Inflammatory macrophage treated with lipopolysaccharide for 4 hours (primary cell): ENCODE measurements at places on chromosomes 1 and 21.

- no peak for DNase-seq
Observed at GRCh38 chr1:205751036-205751651, 1.2 kb upstream of the NUCKS1 start.

DNA sequence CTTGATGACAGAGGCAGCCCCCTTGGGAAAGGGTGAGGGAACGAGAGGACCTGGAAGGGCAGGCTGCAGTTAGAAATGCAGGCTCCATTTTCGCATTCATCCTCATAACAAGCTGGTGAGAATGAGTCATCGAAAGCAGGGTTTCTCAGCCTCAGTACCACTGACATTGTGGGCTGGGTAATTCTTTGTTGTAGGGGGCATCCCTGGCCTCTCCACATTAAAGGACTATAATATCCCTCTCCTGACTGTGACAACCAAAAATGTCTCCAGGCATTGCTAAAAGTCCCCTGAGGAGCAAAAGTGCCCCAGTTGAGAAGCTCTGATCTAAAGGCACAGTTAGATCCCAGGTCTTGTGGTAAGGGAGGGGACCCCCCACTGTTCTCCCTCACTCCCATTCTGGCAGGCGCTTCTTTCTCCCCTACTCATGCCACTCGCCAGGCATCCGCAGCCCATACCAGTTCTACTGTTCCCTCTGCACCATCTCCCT lies 20.4 kb downstream of the KCNN3 start:
- DNase-seq: no peak

GRCh38 chr1:161313554-161314200 lies 504 bp upstream of the SDHC start:
- DNase-seq: no peak

DNA sequence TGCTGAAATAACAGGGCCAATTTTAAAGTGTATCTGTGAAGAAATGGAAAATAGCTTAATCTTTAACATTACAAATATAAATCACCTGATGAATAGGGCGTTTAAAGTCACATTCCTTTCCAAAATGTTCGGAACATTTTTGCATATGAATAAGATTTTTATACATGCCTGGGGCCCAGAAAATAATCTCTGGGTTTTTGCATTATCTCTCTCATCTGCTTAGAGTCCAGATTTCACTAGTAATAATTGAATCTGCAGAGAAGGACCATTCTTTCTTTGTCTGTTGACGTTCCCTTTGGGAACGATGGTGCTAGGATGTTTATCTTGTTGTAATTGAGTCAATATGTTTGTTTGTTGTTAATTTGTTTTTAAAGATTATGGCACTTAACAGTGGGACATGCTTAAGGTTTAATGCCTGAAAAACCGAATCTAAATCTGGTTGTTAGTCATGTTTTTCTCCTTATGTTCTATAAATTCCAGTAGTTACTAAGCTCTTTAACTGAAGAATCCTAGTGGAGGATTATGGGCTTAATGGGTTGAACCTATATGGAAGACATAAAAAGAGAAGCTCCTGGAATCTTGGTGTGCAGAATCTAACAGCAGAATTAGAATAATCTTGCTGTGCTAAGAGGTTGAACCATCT lies 140.6 kb downstream of the VPS13D start:
- no peak for DNase-seq

- no peak for DNase-seq
Observed at GRCh38 chr1:200861937-200862647, 10.7 kb upstream of the GPR25 start.

GRCh38 chr1:24003331-24003972 lies 23.3 kb upstream of the SRSF10 start:
- no peak for DNase-seq

DNA sequence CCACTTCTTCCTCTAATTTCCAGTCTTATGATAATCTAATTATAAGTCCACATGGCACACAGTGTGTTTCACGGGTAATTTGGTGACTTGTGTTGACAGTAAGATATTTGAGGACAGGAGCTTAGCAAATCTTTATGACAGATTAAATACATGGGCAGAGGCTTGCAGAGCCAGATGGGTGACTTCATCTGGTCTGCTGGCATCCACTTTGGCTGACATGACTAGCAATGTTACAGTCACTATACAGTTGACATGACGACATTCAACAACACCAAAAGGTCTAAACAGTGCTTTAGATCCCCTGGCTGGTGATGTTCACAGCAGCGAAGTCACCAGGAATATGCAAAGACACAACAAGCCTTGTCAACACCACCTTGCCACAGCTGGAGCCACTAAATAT lies 147.2 kb downstream of the ETS2 start:
- no peak for DNase-seq

DNA sequence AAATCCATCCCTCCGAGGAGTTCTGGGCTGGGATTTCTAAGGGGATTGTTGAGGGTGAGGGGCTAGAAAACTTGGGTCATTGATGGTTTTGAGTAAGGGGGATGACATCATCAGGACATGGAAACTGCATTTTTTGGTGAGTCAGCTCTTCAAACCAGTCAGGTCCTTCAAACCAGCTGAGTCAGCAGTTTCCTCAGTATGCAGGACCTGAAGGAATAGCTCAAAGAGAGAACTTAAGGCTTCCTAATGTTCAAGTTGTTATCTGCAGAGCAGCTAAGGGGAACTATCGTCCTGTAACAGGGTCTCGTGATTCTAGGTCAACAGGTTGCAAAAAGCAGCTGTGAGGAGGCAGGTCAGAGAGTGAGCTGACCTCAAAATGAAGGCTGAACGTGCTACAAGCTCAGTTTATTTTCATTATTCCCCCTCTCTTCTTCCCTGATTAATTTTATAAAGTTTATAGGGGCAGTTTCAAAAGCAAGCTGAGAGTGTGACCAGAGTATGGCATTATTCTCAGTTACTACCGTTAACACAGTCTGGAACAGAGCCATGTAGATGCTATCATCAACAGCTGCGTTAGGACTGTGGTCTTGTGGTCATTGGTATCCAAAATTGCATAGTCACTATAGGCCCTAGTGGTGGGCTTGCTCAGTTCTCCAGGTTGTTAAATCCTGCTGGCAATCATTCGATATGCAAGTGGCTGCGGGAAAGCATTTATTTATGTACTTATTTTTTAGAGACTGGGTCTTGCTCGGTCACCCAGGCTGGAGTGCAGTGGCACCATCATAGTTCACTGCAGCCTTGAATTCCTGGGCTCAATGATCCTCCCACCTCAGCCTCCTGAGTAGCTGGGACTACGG lies 10.7 kb upstream of the SDC3 start:
- DNase-seq: peak; percentile 79

DNA sequence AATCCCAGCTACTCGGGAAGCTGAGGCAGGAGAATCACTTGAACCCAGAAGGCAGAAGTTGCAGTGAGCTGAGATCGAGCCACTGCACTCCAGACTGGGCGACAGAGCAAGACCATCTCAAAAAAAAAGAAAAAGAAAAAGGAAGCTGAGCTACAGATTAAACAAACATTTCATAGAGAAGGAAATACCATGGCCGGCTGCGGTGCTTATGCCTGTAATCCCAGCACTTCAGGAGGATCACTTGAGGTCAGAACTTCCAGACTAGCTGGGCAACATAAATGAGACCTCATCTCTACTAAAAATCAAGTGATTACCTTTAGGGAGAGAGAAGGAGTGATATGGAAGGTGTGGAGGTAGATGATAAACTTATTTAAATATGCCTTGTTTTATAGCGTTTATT lies 14.0 kb upstream of the CFAP126 start:
- no peak for DNase-seq

GRCh38 chr1:206518206-206518605 lies 10.9 kb downstream of the RASSF5 start:
- no peak for DNase-seq

DNA sequence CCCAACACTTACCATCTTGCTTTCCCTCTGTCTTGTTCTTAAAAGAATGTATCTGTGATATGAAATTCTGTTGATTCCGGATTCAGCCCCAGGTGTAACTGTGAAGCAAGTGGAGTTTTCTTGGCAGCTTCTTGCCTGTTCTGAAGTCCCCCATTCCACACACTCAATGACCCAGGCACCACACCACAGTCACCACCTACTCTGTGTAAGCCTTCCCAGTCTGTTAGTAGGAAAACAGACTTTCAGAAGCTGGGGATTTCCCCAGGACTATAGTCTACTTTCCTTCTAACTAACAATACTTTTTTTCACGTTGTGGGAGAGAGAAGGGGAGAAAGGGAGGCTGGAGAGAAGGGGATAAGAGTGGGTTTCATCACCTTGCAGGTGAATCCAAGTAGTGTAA lies 299.1 kb upstream of the PROX1 start:
- DNase-seq: no peak

DNA sequence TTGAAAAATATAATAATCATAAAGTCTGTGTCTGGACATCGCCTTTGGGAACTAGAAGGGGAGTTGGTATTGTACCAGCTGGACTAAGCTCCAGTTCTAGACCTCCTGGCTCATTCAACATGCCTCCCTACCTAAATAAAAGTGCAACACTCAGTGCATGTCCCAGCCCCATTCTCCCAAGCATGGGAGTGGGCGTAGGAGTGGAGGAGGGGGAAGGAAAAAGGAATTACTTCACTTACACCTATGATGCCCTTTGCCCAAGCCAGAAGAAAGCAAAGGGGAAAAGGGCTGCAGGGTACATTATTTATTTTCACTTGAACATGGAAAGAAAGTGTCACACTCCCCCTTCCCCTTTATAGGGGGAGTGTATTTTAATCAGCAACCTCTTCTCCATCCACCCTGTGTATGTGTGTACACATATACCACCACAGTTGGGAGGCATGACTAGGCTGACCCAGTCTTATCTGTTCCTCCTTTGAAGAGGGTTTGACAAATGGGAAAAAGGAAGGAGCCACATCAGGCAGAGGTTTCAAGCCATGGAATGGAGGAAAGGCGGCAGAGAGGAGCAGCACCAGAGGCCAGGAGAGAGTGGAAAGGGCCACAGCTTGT lies 3.2 kb downstream of the NIT1 start:
- DNase-seq: peak; percentile 47

GRCh38 chr1:84122780-84123382 lies 21.2 kb upstream of the PRKACB start:
- DNase-seq: peak; percentile 61

- DNase-seq: no peak
Observed at GRCh38 chr1:168300626-168301025, 19.9 kb downstream of the TBX19 start.

GRCh38 chr1:244918421-244919319 lies 54.3 kb upstream of the HNRNPU start:
- DNase-seq: peak; percentile 11

DNA sequence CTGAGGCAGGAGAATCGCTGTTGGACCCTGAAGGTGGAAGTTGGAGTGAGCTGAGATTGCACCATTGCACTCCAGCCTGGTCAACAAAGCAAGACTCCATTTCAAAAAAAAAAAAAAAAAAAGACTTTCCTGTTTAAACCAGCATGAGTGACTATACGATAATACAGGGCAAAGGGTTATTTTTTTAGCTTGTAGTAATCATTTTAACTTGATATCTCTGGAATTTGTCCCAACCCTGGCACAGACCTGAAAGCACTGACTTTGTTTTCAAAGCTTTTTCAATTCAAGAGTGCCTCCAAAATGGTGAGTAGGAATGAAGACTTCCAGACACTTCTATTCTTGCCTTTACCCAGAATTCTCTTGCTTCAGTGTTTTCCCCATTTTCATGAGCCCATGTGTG lies 4.4 kb upstream of the TMCO2 start:
- DNase-seq: peak; percentile 5

GRCh38 chr21:41121785-41122415 lies 46.1 kb upstream of the BACE2 start:
- DNase-seq: peak; percentile 67

- peak; percentile 43 for DNase-seq
Observed at GRCh38 chr1:7454052-7454815, 316.9 kb upstream of the VAMP3 start.

- no peak for DNase-seq
Observed at GRCh38 chr1:115343200-115343737, 5.2 kb upstream of the NGF start.
